Heart left ventricle (tissue), 16 donors: ENCODE measurements at places on chromosomes 11 and 22. TPM values are rescaled to one million over a fixed set of nuclear protein-coding genes. Genes with fewer than 3 reads are reported as not detected.

Gene GLYATL1B
- polyA plus RNA-seq, result not detected

Gene SLC25A17
- polyA plus RNA-seq, result 3.0 TPM

DNA sequence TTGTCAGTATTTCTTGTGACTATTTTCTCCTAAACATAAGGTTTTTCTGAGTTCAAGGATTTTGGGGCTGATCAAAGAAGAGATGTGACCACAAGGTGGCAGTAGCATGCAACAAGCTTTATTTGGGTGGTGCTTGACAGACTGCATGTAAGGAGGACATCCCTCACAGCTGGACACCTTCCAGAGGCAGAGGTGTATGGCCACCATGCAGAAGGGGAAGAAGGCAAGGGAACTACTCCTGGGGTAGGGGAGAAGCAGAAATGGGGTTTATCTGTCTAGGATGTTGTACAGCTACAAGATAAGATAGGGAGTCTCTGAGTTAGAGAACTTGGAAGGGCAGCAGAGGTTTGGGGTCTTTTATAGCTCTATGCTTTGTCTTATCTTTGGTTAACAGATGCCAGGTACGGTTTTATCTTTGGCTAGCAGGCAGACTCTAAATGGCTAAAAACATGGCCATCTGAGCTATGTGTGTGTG, 5.1 kb upstream of the BIRC2 start:
- DNase-seq, result peak; percentile 74
- H3K27me3 ChIP-seq, result no peaks in the 10 kb centered on the region
- peaks cover 6% of the 10 kb centered on the region for H3K4me1 ChIP-seq
- H3K36me3 ChIP-seq, result peaks cover 11% of the 10 kb centered on the region
- H3K27ac ChIP-seq, result no peak overlapping the region

DNA sequence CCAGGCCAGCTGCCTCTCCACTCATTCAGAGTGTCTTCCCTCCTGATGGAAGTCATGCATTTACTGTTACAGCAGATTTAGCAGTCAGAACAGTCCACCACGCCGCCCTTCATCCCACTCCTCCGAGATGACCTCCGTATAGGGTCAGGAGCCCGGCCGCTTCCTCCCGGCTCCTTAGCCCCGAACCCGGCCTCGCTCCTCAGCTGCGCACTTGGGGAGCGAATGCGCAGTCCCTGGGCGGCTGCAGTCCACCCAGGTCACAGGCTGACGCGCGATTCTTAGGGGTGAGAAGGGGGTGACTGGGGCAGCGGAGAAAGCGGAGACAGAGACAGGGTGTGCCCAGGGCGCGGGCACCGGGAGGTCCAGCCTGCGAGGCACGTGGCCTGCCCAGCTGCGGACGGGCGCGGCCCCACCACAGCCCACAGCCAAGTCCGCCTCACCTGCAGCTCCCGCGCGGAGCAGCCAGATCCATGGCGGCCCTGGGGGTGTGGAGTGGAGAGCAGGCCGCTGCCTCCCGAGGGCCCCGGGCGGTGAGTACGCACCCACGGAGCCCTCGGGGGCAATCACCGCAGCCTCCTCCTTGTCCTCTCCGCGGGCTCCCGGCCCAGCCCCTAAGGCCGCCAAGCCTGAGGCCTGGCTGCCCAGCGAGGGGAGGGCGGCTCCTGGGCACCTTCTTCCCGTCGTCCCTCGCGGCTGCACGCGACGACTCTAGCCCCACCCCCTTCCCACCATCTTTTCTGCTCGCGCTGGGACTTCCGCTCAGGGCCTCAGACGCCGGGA, 286.6 kb downstream of the BRD1 start:
- H3K4me3 ChIP-seq, result no peak overlapping the region
- no peak for DNase-seq
- H3K27ac ChIP-seq, result no peak overlapping the region
- no peaks in the 10 kb centered on the region for H3K36me3 ChIP-seq
